ENCODE measurements at places on chromosomes 3 and 15. TPM values are rescaled to one million over a fixed set of nuclear protein-coding genes. Genes with fewer than 3 reads are reported as not detected.
A peak's percentile ranks its signal among the peaks of the same experiment; 100 is the strongest.

DNA sequence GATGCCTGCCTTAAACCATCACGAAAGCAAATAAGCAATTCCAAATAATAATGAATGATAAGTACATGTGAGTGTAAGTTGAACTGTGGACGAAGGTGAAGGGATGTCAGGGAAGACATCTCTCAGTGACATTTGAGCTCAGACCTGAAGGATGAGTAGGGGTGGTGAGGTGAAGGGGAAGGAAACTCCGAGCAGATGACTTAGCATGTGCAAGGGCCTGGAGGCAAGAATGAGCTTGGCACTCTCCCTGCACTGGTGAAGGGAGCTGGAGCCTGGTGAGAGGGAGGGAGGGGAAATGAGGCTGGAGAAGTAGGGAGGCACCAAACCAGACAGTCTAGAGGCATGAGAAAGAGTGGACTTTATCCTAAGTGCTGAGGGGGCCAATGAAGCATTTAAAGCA lies 84.3 kb downstream of the MTHFS start:
- DNase-seq: peak; percentile 7

ADIPOQ gene
- total RNA-seq: not detected

BMF gene
- 0.34 TPM for total RNA-seq

NMNAT3 gene
- 1.6 TPM for total RNA-seq

ESYT3 gene
- 0.92 TPM for total RNA-seq

CYP11A1 gene
- not detected for total RNA-seq
